ENCODE measurements at places on chromosomes 3 and 15. TPM values are rescaled to one million over a fixed set of nuclear protein-coding genes. Genes with fewer than 3 reads are reported as not detected.
A peak's percentile ranks its signal among the peaks of the same experiment; 100 is the strongest.

MYRIP gene
- total RNA-seq: 0.11 TPM

GOLGA6L26 gene
- total RNA-seq: not detected

C2CD4A gene
- total RNA-seq: not detected

GOLGA8G gene
- under 0.01 TPM for total RNA-seq

GOLGA6D gene
- total RNA-seq: not detected

CFAP91 gene
- total RNA-seq: 0.19 TPM

KIF7 gene
- 14.1 TPM for total RNA-seq

STARD9 gene
- total RNA-seq: 4.8 TPM

ACVR2B gene
- 1.7 TPM for total RNA-seq

GRCh38 chr3:172012775-172013174 is 26.6 kb upstream of the FNDC3B start:
- DNase-seq: no peak

- DNase-seq: peak; percentile 37
Measured at GRCh38 chr3:190972840-190973270, 110.4 kb upstream of the GMNC start.

- DNase-seq: no peak
Measured at GRCh38 chr15:76983590-76984375, 11.1 kb upstream of the PSTPIP1 start.

- DNase-seq: no peak
Measured at GRCh38 chr3:14519406-14519805, 20.7 kb downstream of the GRIP2 start.

DNA sequence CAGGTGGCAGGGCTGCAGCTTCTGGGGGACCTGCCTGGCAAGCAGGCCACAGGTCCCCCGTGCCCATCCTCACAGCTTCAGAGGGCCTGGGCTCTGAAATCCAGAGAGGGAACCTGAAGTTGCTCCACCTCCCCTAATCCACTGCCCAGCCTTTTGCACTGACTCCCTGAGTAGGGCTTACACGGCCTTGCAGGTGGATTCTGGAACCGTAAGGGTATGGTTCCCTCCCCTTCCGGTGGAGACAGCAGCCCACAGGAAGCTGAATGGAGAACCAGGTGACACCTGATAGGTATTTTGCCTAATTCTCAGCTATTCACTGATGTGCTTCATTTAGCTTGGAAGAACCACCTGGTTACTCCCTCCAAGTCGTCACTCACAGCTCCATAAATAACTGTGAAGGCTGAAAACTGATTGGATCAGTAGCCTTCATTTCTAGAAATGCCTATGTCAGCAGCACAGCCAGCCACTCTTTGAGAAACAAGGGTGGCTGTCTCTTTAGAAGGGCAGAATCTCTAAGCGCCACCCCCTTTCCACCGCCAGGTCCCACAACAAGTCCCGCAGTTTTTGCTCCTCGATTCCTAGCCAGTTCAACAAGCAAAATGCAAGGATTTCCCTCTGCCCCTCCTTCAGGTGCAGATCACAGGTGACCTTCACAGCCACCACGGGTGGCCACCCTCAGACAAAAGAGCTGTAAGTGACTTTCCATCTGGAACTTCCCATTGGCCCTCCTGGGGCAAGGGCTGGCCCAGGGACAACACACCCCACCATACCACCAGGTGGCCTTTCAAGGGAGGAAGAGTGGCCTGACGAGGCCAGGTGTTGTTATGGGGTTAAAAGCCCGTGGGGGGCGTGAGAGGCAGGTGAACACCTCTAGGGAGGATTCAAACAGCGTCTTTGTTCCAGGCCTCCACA is 112.9 kb downstream of the SEC22A start:
- no peak for DNase-seq

DNA sequence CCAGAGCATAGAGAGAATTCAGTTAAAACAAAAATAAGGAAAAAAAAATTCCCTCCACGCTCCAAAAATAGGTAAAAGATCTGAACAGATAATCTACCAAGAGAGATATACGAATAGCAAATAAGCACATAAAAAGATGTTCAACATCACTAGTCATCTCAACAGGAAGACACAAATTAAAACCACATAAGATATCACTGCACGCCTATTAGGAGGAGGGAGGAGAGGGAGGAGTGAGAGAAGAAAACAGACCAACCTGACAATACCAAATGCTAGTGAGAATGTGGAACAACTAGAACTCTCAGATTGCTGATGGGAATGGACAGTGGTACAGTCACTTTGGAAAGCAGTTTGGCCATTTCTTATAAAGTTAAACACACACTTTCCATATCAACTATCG is 212.5 kb downstream of the FMN1 start:
- DNase-seq: no peak

DNA sequence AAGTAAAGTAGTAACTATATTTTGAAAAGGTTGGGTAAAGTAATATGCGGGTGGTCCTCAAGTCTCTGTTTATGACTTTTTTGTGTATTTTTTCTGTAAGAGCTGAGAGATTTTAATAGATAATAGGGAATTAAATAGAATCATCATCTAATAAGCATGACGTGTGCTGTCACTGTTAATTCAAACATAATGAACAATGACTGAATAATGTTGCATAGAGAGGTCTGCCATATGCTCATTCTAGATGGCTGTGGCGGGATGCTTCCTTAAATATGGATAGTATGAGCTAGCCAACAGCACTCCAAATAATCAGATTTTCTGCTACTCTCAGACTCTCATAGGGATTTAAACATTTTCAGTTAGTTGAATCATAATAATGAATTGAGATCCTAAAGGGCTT is 302.8 kb upstream of the RBMS3 start:
- no peak for DNase-seq

DNA sequence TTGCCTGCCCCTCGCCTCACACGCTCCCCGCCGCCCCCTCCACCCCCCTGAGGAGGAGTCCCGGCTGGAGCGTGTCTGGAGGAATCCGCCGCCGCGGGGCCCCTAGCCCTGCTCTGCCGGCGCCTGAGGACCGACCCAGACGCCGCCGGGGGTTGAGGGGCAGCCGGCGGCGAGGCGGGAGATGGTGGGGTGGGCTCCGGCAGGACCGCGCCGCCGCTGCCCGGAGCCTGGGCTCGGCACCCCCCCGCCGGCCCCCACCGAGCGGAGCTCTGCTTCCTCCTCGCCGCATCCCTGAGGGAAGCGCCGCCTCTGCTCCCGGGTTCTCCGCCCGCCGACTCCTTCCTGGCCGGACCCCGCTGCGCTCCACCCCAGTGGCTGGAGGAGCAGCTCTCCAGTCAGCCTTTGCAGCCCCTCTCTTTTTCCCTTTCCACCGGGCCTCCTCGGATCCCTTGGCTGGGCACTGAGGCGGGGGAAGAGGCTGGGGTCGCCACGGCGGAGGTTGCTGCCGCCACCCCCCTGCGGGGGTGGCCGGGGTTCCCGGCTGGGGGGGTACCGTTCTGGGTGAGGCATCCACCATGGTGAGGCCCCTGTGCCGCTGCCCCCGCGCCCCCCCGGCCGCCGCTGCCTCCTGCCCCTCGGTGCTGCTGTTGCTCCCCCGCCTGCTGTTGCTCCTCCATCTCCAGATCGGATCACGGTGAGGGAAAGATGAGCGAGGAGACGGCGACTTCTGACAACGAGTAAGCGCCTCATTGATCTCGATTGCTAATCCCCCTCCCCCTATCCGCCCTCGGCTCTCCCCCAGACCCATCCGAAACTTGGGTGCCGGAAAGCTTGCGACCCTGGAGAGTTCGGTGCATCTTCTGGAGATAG is at the start of gene SPRED1:
Gene SPRED1, plus strand, starts transcription at position 356 of the 870 bp plus-strand sequence. Its CDS starts 350 bp downstream, at position 706.
- peak; percentile 13 for DNase-seq

- peak; percentile 80 for DNase-seq
Measured at GRCh38 chr3:24254649-24255048, 240.0 kb downstream of the THRB start.

DNA sequence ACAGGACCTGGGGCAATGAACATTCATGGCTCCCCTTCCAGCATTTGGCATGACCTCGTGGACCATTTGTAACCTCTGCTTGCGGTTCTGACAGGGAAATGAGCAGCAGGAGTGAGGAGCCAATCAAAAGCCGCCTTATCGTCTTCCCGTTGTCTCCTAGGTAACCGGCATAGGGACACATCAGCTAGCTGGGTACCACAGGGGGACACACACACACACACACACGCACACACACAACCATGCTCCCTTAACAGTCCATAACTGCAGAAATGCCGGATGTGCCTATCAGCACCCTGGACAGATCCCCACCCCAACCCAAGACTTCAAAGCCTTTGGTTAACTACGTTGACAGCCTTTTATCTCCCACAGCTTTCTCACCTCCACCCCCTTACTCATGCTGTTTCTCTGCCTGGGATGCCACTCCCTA is 53.4 kb upstream of the CCDC174 start:
- DNase-seq: peak; percentile 19

DNA sequence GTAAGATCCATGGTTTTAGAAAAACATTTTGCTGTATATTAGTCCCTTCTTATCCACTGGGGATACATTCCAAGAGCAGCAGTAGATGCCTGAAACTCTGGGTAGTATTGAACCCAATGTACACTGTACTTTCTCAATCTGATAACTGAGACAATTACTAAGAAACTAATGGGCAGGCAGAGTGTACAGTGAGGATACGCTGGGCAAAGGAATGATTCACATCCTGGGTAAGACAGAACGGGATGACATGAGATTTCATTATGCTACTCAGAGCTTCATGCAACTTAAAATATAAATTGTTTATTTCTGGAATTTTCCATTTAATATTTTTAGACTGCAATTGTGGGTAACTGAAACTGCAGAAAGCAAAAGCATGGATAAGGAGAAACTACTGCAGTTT is 46.2 kb upstream of the TEX55 start:
- no peak for DNase-seq

DNA sequence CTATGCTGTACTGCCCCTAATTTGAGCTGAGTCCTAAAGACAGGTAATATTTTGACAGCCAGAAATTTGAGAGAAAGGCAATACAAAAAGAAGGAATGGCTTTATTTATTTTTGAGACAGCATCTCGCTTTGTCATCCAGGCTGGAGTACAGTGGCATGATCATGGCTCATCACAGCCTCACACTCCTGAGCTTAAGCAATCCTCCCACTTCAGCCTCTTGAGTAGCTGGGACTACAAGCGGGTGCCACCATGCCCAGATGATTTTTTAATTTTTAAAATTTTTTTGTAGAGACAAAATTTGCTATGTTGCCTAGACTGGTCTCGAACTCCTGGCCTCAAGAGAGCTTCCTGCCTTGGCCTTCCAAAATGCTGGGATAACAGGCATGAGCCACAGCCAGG is 77.4 kb upstream of the SLC4A7 start:
- DNase-seq: no peak

GRCh38 chr3:50118237-50118636 is 29.5 kb downstream of the RBM5 start:
- no peak for DNase-seq

DNA sequence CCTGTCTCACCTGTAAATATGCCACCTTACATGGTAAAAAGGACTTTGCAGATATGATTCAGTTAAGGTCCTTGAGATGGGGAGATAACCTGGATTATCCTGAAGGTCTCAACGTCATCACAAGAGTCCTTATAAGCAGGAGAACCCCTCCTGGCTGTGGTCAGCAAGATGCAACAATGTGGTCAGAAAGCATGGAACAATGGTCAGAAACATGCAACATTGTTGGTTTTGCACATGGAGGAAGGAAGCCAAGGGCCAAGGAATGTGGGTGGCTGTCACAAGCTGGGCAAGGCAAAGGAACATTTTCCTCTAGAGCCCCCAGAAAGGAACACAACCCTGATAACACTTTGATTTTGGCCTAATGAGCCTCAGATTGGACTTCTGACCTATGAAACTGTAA is 9.4 kb upstream of the SUMF1 start:
- DNase-seq: peak; percentile 26

DNA sequence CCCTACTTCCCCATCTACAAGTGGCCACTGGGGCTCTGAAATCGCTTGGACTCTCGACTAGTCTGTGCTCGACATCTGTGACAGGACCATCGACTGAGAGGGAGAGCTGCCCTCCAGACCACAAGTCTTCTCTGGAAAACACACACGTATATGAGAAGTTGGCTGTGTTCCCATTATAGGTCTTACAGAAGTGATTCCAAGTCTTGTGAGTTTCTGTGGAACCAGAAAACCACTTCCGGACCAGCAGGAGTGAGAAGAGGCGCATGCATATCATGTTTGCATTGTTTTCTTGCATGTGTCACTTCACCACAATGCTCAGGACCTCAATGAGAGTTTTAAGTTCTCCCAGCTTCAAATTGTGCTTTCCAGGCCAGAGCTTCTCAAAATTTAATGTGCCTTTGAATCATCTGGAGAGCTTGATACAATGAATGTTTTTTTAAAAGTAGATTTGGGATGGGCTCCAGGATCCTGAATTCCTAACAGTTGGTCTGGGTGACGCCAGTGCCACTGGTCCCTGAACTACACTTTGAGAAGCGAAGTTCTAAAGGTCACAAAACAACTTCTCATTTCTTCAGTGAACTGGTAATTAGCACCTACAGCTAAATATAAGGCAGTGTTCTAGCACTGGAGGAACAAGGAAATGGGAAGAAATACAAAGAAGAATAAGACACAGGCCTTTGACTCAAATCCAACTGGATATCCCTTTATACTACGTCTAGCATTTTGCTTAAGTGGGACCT is 15.7 kb downstream of the LIPC start:
- peak; percentile 91 for DNase-seq

- DNase-seq: no peak
Measured at GRCh38 chr3:141047168-141047567, 4.0 kb upstream of the SPSB4 start.

GRCh38 chr3:73101881-73102280 is 40.4 kb downstream of the EBLN2 start:
- no peak for DNase-seq

GRCh38 chr3:155747286-155747945 is 2.5 kb upstream of the PLCH1 start:
- DNase-seq: no peak

- DNase-seq: no peak
Measured at GRCh38 chr3:116247605-116248004, 197.7 kb downstream of the LSAMP start.

GRCh38 chr15:88911766-88912118 is 1.4 kb downstream of the MFGE8 start:
- DNase-seq: peak; percentile 53

DNA sequence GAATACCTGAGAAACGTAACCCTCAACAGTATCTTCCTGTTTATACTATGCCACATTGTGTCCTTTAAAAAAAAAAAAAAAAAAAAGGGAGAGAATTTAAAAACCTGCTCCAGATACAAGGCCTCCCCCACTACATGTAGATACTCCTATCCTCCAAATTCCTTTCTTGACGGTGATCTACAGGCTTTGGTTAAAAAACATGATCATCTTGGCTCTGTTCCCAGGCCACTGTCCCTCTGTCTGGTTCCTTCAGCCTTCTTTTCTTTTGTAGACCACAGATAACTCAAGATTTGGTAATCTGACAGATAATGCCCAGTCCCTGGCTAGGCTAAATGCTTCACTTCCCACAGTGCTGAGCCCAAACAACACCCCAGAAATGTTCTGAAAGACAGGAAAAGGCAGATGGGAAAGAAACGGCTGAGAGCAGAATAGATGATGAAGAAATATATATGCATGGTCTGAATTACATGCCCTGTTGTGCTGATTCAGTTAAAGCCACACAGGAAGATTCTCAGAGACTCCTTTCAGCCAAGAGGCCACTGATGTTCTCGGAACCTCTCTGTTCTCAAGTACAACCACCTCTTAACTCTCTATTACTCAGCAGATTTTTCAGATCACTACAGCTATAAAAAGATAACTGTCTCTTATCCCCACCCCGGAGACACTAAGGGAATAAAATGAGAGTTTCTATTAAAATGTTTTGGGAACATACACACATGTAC is 48.3 kb downstream of the NPTN start:
- no peak for DNase-seq

- no peak for DNase-seq
Measured at GRCh38 chr15:45409596-45409995, 31.3 kb upstream of the GATM start.

- peak; percentile 97 for DNase-seq
Measured at GRCh38 chr3:57068437-57069089, 8.1 kb downstream of the SPATA12 start.

All from LHCN-M2 (cell line).